NCI-H526 (cell line): ENCODE measurements at places on chromosomes 2 and 18.

DNA sequence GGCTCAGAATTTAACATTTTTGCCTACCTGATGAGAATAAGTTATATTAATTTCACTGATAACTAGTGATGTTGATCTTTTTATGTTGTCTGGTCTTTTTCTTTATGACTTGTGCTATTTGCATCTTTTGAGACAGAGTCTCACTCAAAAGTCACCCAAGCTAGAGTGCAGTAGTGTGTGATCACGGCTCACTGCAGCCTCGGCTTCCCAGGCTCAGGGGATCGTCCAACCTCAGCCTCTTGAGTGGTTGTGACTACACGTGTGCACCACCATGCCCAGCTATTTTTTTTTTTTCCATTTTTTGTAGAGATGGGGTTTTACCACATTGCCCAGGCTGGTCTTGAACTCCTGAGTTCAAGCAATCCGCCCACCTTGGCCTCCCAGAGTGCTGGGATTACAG lies 7.5 kb downstream of the SMCHD1 start:
- DNase-seq, result no peak

DNA sequence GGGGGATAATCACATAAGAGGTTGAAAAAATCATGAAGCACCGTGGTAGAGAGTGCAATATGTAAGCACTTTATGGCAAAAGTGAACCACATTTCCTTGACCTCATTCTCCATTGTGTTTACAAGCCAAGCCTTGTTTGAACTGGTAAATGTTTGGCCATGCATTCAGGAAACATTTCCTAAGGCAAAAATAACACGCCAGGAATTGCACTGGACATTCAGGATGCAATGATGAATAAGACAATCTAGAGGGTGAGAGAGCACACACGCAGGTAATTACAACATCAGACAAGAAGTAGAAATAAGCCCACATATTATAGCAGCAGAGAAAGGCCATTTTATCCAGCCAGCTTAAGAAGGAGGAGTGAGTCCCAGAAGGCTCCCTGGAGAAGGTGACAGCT lies 218.0 kb upstream of the OSR1 start:
- no peak for DNase-seq

- DNase-seq, result no peak
These were observed 633 bp upstream of the RNF152 start for GRCh38 chr18:61893309-61893970.

DNA sequence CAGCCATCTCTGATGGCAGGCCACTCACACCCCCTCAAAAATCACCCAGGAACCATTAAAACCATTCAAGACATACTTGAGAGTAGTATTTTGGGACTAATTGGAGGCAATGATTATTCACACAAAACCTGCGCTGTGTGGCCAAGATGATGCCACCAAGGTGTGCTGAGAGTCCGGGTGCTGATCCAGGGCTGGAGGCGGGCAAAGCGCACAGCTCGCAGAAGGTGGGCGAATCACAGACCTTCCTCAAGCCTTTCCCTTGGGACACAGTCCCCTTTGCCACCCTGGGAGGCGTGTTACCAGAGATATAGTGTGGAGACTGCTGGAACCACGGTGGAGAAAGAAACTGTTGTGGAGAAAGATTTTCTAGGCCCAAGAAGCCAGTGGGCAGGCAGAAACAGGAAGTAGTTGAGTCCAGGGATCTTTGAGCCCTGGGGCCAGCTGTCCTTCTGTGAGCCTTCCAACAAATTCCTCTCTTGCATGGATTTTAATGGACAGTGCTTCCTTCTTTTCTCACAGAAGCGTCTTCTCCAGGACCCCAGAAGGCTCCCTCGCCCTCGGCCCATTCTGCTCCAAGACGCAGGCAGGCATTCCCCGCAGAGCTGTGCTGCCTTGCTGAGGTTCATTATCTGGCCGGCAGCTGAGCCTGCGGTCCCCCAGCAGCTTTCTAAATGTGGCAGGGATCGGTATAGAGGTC lies 8.0 kb downstream of the COPS9 start:
- DNase-seq, result no peak

- DNase-seq, result no peak
These were observed 116.3 kb upstream of the KLHL29 start for GRCh38 chr2:23268467-23269263.

GRCh38 chr18:7978834-7979233 lies 411.7 kb downstream of the PTPRM start:
- no peak for DNase-seq

- no peak for DNase-seq
These were observed 458.7 kb downstream of the LPIN1 start for GRCh38 chr2:12205086-12205485.

- DNase-seq, result no peak
These were observed 135.4 kb downstream of the PTH2R start for GRCh38 chr2:208541989-208542464.

DNA sequence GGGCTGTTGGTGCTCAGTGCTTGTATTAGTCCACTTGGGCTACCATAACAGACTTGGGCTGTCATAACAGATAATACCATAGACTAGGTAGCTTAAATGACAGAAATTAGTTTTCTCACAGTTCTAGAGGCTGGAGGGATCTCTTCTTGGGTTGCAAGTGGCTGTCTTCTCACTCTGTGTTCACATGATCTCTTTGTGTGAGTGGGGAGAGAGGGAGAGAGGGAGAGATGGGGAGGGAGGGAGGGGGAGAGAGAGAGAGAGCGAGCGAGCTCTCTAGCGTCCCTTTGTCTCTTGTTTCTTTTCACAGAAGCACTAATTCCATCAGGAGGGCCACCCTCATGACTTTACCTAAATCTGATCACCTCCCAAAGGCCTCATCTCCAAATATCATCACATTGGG lies 4.5 kb upstream of the XRCC5 start:
- DNase-seq, result no peak

DNA sequence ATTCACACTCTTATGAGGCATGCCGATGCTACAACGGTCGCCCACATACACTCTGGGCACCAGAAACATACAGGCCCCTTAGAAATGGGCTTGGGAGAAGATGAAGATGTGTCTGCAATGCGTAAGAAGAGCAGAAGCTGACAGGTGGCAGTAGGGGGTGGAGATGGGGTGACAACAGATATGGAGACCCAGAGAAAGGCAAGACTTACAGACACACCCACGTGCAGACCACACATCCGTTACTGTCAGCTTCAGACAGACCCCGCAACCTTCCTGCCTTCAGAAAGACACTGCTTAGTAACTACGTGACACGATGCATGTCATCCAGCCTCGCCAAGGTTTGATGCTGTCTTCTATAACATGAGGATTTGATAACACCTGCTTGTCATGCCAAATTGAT lies 89.5 kb downstream of the ZFP36L2 start:
- DNase-seq, result no peak

- no peak for DNase-seq
These were observed 61.4 kb upstream of the ASAP2 start for GRCh38 chr2:9145109-9145751.

GRCh38 chr2:12805033-12805432 lies 88.3 kb downstream of the TRIB2 start:
- DNase-seq, result no peak

DNA sequence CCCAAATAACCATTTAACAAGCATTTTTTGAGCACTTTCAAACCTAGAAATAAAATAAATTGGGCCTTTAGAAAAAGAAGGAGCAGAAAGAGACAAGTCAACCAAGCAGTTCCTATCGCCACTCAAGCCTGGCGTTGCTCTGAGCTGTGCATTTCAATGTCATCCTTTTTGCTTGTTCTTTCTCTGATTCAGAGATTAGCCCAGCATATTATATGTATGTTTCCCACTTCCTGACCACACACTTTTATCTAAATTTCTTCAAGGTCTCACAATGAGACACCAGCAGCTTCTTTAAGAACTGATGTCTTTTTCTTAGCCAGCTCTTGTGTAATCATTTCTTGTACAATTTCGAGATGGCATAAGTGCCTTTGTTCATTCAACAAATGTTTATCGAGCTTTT lies 344.5 kb upstream of the ID2 start:
- DNase-seq, result no peak

GRCh38 chr2:174704061-174704460 lies 60.2 kb downstream of the CHRNA1 start:
- DNase-seq, result no peak

DNA sequence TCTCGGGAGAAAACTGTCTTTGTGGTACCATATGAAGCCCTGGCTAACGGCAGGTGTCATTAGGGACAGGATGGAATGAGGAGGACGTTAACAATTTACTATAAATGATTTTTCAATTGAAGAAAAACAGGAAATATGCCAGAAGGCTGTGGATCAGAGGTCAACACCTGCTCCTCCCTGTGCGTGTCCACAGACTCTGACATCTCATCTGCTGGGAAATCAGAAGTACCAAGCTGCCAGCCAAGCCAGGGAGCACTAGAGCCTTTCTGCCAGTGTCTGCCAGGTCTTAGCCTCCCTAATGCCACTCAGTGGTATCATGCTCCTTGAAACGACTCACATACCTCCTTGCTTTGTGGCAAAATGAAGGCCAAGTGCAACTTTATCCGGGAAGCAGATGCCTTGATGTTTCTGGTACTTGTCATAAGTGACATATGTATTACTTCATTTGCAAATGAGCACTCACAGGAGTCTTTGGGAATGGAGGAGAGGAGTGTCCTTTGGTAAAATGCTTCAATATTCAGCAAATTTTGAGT lies 541.1 kb downstream of the SATB2 start:
- no peak for DNase-seq

- no peak for DNase-seq
These were observed 91.7 kb downstream of the RBMS1 start for GRCh38 chr2:160401895-160402294.

GRCh38 chr2:109545828-109546713 lies 67.7 kb downstream of the SEPTIN10 start:
- DNase-seq, result no peak

DNA sequence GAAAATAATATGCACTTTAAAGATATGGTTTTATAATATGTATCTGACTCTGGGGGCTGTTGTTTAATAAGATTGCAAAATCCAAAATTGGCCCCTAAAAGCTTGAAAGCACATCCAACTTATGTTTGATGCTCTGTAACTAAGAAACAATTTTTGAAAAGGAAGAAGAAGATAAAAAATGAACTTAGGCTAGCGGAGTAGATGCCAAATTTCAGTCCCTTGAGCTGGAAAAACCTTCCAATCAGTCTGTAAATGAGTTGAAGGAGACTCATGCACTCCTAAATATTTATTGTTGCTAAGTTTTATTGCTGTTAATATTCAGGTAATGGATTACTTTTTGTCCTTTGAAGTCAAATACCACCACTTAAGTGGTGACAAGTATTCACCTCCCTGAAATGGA lies 465.0 kb downstream of the ZEB2 start:
- no peak for DNase-seq

GRCh38 chr2:204982303-204982702 lies 437.0 kb downstream of the PARD3B start:
- no peak for DNase-seq

DNA sequence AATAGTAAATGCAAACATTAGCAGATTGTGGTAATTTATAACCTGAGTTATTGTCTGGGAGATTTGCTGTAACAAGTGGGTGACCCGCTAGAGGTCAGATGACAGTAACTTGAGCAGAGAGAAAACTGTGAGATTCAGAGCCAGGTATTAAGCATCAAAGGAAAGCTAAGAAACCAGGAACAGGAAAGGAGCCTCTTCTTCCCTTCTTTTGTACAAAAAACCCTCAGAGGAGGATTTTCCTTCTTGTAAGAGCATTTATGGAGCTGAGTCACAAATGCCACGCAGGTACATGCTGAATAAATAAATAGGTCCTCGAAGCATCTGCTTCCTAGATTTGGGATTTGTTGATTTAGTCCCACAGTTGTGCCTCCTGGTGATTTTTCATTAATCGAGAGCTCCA lies 146.5 kb downstream of the SH3BP4 start:
- no peak for DNase-seq

- DNase-seq, result no peak
These were observed 318.5 kb downstream of the RAD51AP2 start for GRCh38 chr2:17199741-17200140.

GRCh38 chr2:231050018-231050901 lies 6.4 kb upstream of the PSMD1 start:
- DNase-seq, result peak; percentile 77

DNA sequence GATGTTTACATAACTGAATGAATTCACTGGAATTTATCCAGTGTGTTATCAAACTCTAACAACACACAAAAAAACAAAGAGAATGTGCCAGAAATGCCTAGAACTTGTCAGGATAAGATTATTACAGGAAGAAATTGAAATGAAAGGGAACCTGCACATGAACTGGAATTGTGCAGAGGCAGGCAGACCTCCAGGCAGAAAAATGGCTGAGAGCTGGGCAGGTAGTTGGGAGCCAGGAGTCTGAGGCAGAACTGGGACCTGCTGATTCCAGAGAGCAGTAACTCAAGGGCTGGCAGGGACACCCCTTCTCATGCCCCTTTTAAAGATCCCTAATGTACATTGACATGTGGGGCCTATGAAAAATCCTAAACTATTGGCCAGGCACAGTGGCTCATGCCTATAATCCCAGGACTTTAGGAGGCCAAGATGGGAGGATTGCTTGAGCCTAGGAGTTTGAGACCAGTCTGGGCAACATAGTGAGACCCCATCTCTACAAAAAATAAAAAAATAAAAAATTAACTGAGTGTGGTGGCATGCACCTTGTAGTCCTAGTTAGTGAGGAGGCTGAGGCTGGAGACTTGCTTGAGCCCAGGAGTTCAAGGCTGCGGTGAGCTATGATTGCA lies 674 bp upstream of the SP110 start:
- no peak for DNase-seq

GRCh38 chr2:100957996-100958653 lies 44.0 kb upstream of the RPL31 start:
- DNase-seq, result no peak

- DNase-seq, result no peak
These were observed 82.9 kb upstream of the CCDC85A start for GRCh38 chr2:56100791-56101312.

DNA sequence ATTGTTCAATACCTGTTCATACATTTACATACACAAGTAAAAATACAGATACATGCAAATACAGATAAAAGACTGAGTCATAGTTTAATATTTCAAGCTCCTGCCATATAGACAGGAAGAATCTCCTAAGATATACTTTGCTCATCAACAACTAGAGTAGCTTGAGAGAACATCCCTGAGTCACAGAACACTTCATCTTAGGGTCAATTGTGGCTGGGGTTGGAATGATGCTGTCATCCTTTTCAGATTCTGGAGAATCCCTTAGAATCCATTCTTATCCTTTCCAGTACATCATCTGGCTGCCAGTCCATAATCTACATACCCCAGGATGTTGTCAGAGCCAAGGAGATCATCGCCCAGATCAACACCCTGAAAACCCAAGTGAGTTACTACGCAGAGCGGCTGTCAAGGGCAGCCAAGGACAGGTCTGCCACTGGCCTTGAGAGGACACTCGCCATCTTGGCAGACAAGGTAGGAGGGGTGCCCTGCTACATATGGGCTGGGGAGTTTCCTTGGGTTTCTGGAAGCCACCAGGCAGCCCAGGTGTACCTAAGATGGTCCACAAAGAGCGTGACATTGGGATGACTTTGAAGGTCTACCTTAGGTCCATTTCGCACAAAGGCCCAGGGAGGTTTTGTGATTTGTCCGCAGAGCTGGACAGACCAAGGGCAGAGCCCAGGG lies 55.7 kb downstream of the COA5 start:
- DNase-seq, result no peak

GRCh38 chr2:96502891-96503636 lies 2.1 kb downstream of the NEURL3 start:
- DNase-seq, result no peak
